ENCODE measurements at places on chromosomes 4 and X.
A peak's percentile ranks its signal among the peaks of the same experiment; 100 is the strongest.

- DNase-seq: no peak
Observed at GRCh38 chr4:7904952-7905915, 34.4 kb downstream of the AFAP1 start.

GRCh38 chr4:97786306-97786920 is 356.9 kb downstream of the STPG2 start:
- DNase-seq: no peak

- no peak for DNase-seq
Observed at GRCh38 chr4:139666735-139667281, 1.2 kb downstream of the MGST2 start.

- no peak for DNase-seq
Observed at GRCh38 chrX:10841579-10841978, 221.2 kb upstream of the MID1 start.

DNA sequence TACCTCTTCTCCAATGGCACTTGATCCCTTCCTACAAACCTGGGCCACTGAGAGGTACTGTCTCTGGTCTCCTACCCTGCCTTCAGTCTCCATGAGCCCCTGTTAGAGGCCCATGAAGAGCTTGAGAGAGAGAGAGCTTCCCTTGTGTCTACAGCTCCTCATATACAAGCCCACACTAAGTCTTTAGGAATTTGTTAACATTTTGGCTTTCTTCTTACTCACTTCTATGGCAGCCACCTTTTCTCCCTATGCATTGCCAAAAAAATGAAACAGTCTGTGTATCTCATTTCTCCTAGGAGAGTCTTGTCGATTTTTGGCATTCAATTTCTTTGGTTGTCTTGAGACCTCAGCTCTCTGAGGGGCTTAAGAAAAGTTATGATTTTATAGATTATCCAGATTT is 90.9 kb upstream of the LNX1 start:
- DNase-seq: no peak

- no peak for DNase-seq
Observed at GRCh38 chr4:46933686-46934085, 24.6 kb upstream of the COX7B2 start.

GRCh38 chr4:72631296-72631695 is 62.3 kb upstream of the ADAMTS3 start:
- DNase-seq: peak; percentile 99

DNA sequence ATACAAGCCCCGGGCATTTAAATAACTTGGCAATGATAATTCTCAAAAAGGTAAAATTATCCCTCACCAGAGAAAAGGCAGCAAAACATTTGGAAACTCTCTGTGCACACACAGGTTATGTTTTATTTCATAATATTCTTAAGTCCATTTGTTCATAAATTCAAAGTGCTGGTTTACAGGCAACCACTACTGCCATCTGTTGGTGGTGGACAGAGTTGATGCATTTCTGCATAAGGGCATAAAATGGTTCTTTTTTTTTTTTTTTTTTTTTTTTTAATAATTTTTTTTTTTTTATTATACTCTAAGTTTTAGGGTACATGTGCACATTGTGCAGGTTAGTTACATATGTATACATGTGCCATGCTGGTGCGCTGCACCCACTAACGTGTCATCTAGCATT is 31.5 kb upstream of the IL21 start:
- no peak for DNase-seq

- no peak for DNase-seq
Observed at GRCh38 chr4:67556436-67556835, 2.1 kb upstream of the STAP1 start.

GRCh38 chr4:69058410-69059059 is 37.7 kb upstream of the UGT2B7 start:
- peak; percentile 23 for DNase-seq

DNA sequence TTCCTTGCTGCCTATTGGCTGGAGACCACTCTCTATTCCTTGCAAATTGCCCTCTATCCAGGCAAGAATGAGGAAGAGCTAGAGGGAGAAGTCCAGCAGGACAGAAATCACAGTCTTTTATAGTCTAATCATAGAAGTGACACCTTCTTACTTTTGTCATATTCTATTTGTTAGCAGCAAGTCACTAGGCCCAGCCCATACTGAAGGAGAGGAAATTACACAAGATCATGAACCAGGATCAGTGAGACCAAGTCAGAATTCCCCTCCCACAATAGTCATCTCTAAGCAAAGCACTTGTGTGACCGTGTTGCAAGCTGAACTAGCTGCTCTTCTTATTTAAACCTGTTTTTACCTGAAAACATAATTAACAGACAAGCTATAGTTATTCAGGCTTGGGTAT is 317.7 kb downstream of the INPP4B start:
- no peak for DNase-seq

DNA sequence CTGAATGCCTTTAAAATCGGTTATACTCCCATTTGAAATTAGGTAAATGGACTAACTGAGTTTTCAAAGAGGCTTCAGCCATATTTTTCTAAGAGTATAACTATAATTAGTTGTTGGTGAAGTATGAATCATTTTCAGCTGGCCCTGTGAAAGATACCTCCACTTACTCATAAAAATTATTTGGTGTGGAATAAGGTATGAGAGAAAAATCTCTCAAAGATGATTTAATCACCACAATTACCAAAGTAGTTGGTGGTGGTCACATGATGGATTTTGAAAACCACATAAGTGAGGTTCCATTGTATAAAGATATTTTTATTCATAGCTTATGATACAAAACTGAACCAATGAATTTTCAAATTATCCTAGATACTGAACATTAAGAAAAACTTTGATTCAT is 9.0 kb upstream of the KLHL2 start:
- DNase-seq: no peak

DNA sequence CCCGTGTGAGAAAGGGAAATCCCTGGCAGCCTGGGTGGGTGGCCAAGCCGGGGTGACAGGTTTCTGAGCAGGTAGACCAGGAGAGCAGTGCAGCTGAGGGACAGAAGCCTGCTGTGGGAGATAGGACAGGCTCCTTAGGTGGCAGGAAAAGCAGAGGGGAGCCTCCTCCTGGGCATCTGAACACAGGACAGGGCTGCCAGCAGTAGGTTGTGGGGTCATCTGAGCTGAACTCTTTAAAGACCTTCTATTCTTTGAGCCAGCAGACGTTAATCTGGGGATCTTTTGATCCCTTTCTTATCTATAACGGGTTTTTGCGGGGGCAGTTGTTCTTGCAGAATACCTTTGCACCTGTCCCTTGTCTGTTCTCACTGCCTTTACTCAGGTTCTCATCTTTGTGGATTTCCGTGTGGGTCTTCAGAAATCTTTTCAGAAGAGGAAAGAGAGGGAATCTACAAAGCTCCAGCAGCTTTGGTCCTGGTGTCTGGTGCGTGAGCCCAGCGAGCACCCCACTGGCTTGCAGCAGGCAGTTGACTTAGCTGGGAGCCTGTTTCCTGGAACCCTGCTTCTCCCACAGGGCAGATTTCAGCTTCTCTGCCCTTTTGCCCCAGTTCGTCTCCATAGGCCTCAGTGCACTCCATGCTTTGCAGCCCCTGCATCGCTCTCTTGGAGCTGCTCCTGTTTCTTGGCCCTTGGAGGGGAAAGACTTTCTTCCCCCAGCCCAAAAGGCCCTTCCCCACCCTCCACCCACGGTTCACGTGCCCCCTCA is 35.8 kb upstream of the TADA2B start:
- DNase-seq: no peak

- peak; percentile 50 for DNase-seq
Observed at GRCh38 chr4:54493862-54494261, 163.9 kb upstream of the KIT start.

DNA sequence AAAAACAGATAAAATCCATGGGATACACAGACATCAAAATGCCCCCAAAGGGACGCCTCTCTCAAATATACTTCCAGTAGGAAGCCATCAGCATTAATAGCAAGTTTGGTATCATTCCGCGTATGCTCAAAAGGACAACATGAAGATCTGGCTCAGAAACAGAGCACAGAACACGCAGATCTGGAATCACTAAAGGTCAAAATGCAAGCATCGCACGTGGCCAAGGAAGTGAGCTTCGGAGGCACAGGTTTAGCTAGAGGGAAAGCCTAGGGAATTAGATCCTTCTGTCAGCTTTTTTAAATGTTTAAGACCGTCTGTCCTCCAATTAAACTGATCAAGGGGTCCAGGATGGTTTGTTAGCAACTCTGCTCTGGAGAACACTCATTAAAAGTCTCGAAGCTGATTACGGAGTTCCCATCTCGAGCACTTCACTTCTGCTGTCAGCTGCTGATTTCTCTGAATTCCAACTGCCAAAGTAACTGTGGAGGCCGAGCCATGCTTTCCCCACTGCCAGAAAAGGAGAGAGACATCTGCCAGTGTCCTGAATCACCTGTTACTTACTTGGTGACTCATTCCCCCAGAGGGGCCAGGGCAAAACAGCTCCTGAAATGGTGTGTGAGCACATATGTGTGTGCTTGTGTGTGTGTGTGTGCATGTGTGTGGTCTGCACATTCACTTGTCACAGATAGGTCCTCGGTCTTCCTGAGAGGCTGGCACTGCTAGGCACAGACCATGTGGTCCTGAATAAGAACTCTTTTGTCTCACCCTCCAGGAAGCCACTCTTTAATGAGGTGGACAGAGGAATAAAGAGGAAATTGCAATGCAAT is 177.7 kb upstream of the PPARGC1A start:
- DNase-seq: peak; percentile 66

DNA sequence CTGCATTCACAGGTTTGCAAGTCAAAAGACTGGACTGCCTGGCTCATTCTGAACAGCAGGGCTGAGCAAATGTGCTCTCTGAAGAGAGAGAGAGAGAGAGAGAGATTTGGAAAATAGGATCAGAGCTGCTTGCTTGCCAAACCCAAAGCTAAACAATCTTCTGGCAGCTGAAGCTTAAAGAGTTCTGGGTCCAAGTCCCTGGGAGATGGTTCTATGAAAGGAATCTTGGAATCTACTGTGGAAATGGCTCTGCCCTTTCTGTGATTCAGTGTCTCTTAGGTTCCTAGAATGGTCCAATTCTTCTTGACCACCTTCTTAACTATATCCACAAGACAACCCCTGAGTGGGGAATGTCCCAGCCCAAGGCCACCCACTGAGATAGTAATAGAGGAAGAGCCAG is 66.1 kb upstream of the EFNB1 start:
- DNase-seq: no peak

- DNase-seq: no peak
Observed at GRCh38 chr4:58368221-58368620, 1258.0 kb upstream of the IGFBP7 start.

- peak; percentile 84 for DNase-seq
Observed at GRCh38 chrX:43718956-43719355, 62.9 kb downstream of the MAOA start.

- no peak for DNase-seq
Observed at GRCh38 chr4:155445306-155445705, 68.5 kb upstream of the MAP9 start.

DNA sequence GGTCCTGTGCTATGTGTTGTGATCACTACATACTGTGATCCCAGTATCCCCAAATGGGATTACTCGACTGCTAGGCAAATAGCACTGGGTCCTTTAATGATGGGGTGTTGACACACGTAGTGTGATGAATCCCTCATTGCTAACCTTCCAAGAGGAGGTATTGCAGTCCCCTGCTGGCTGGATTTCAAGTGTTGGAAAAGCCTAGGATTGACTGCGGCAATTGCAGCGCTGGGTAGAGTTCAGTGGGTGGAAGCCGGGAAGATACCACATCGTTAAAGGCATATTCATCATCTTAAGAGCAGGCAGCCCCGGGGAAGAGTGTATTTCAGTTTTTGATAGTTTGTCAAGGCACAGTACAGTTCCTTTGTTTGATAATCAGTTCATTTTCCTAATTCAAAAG is 159.9 kb downstream of the TRIML1 start:
- DNase-seq: no peak

- DNase-seq: no peak
Observed at GRCh38 chrX:64885850-64886249, 90.4 kb downstream of the ZC4H2 start.

- peak; percentile 13 for DNase-seq
Observed at GRCh38 chrX:19272452-19272851, 71.3 kb upstream of the PDHA1 start.

DNA sequence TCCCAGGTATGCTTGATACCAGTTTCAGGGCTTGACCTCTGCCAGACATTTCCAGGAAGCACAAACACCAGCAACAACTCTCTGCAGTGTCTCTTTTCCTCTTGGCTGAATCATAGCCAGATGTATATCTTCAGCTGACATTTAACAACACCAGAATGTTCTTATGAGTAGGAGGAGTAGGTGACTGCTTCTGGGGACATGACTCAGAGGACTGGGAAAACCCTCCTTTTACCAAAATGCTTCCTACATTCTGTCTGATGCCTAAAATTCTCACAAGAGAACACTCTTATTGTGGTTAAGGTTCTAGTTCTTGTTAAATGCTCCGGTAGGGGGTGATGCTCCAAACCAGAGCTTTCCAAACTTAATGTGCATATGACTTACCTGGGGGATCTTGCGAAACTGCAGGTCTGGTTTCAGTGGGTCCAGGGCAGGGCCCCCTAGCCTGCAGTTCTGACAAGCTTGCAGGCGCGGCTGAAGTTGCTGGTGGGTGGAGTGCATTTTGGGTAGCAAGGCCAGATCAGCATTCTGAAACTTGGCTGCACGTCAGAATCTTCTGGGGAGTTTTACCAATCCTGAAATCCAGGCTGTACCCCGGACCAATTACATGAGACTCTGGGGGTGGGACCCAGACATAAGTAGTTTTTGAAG is 329.3 kb upstream of the RPS6KA3 start:
- DNase-seq: peak; percentile 43

DNA sequence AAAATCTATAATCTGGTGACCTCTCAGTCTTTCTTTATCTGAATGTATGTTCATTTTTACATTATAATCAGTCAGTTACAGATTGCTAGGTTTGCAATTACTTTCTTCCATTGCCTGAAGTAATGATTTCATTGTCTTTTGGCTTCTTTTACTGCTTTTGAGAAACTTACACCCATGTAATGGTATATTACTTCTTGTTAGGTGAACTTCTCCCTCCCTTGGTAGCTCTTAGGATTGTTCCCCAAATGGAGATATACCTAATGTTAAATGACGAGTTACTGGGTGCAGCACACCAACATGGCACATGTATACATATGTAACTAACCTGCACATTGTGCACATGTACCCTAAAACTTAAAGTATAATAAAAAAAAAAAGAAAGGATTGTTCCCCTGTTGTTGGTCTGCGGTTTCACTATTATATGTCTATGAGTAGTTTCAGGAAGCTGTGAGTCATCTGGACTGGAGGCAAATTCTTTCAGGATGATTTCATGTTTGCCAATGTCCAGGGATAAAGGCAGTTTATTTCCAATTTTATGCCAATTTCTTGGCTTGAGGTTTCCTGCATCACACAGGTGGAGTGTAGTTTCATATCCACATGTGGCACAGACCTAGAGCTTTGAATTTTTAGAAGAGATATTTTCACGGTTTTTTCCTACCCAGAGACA is 21.8 kb downstream of the SPANXC start:
- DNase-seq: peak; percentile 65

Data from RCC 7860 (cell line).